ENCODE measurements at places on chromosomes 2 and 18.

DNA sequence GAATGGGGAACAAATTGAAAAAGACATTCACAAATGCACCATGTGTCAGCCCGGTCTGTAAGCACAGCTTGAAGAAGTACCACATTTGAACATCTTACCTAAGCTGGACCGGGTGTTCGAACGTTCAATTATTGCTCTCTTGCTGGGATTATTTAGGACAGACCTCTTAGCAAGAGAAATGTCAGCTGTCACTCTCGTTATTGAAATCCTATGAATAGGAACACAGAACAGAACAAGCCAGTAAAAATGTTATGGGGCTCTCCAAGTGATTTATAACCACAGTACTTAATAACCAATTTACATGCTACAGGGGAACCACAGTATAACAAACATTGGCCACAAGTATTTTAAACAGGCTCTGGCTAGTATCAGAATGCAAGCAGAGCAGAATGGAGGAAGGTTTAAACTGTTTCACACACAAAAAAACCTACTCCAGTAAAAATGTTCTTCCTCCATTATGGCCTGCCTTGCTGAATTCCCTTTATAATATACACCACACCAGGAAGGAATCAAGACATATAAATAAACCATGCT is 32.5 kb upstream of the ARL5A start:
- no peak for DNase-seq

- DNase-seq, result peak; percentile 68
These were observed 48.1 kb downstream of the TMEM185B start for GRCh38 chr2:120174963-120175581.

DNA sequence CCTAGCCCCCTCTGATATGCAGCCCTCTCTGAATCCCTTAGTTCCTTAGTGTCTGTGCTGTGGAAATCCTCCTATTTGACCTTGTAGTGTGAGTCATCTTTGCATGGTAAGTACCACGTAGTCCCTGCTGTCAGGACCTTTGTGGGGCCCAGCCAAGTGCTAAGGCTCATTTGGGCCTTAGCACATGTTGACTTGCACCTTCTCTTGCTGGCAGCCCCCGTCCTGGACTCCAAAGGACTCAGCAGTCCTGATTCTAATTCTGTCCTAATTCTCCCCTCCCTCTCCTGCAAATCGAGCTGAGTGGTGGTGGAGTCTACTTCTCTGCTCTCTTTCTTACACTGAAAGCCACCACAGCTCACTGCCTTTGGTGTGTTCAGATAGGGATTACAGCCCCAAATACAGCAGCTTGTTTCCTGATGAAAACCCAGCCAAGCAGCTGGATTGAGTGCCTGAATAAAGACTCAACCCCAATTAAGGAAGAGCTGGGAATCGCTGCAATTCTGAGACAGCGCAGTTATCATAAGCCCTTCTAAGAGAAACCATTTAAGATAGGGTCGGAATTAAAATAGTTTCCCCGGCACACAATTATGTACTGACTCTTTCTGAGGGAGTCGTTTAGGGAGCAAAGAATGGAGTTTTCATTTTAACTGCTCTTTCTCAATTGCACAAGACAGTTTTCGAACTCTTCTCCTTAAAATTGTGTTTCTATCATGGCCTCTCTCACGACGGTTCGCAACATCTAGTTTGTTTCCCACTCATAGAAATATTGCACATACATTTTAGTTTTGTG is 215.6 kb upstream of the TNP1 start:
- DNase-seq, result no peak

DNA sequence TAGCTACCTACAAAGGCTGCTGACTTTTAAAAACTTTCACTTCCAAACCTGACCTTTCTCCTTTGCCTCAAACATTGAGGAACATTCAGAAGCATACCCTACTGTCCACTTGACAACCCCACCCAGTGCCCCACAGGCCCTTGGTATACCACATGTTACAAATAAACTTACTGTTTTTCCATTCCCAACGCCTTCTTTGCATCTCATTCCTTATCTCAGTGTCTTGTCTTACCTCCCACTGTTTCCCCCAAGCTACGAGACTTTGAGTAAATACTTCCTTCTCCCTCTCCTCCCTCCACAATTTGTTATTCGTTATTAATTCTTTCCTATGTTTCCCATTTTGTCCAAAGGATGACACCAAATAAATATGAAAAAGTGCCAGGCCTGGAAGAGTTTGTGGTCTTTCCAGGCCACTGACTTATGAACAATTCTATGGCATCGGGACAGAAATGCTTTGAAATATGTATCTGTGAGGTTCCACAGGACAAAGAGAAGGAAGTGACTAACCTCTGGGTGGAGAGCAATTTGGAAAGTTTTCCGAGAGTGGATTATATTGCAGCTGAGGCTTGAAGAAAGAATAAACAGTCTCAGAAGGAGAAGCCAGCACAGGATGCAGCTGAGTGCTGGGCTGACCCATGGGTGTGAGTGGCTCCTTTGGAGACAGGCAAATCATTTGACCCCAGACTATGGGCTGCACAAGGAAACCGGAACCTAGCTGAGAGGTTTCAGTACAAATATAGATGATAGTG is 409.0 kb downstream of the LPIN1 start:
- DNase-seq, result peak; percentile 76

DNA sequence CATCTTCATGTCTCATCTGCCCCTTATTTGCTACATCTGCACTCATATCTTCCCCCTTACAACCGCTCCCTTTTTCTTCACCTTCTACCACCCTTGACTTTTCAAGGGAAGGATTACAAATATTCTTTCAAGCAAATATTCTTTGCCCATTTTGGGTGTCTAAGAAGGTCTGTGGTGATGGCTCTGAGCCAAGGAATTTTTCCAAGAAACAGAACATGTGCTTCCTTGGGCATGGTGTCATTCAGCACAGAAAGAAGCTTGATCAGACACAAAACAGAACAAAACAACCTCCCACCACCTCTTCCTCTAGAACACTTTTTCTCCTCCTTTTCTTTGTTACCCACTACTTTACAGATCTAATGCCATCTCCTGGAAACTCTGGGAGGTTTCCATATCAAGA is 313.7 kb downstream of the SATB2 start:
- DNase-seq, result no peak

DNA sequence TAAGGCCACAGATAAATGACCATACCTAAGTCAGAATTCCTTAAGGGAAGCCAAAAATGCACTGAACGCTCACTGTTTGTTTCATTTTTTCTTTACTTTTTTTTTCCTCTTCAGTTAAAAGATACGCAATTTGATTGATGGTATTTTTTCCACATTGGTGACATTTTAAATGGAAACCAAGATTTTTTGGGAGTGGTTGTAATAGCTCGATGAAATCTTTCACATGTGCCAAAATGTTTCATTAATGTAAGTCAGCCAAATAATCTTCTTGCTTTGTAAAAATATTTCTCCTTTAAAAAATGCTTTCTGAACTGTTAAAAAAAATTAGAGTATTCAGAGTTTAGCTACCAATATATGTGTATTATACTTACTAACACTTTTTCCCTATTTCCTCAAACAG is 339.8 kb downstream of the ZEB2 start:
- DNase-seq, result no peak

DNA sequence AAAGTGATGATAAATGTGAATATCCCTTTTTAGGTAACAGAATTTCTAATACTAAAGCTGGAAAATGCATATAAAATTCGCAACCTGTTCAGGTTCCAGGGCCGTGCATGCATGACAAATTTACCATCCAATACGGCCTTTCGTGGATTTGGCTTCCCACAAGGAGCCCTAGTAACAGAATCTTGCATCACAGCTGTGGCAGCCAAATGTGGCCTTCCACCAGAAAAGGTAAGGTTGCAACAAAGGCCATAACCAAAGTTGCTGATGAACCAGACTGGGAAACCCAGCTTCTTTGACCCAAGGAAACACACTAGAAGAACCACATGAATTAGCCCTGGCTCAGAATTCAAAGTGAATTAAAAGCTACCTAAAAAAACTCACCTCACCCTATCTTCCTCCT is 49.6 kb upstream of the BZW1 start:
- no peak for DNase-seq

GRCh38 chr2:234951664-234952269 is at the start of gene SH3BP4:
TSS of gene SH3BP4 (plus strand) at chr2:234952017. CDS start at chr2:235035003, 82,986 bp downstream.
- DNase-seq, result peak; percentile 80

DNA sequence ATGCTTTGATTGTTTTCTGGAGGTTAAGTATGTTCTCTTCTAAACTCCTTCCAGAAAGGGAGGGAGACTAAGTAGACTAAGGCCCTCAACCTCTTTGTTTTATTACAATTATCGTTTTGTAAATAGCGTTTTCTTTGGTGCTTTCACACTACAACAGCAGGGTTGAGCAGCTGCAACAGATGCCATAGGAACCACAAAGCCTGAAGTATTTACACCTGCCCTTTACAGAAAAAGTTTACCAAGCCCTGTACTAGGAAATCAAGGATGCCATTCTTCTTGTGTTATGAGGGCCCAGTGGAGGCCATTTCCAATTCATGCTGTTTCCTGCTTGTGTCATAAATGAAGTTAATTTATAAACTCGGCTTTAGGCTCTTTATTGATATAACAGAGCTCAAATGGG is 914.8 kb downstream of the DCDC2C start:
- no peak for DNase-seq

GRCh38 chr2:38091760-38092159 is 15.8 kb upstream of the CYP1B1 start:
- DNase-seq, result no peak

GRCh38 chr2:165745916-165746315 is 48.1 kb downstream of the GALNT3 start:
- DNase-seq, result no peak

DNA sequence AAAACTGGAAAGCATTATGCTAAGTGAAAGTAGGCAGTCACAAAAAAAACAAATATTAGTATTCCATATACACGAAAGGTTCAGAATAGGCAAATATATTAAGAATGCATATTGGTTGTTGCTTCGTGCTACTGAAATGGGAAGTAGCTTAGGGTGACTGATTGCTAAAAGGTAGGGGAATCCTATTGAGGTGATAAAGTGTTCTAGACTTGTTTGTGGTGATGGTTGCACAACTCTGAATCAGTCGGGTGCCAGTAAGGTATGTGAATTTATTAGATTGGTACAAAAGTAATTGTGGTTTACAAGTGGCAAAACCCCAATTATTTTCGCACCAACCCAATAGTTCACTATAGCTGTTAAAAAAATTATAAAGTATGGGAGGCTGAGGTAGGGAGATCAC is 20.7 kb downstream of the USP34 start:
- no peak for DNase-seq

DNA sequence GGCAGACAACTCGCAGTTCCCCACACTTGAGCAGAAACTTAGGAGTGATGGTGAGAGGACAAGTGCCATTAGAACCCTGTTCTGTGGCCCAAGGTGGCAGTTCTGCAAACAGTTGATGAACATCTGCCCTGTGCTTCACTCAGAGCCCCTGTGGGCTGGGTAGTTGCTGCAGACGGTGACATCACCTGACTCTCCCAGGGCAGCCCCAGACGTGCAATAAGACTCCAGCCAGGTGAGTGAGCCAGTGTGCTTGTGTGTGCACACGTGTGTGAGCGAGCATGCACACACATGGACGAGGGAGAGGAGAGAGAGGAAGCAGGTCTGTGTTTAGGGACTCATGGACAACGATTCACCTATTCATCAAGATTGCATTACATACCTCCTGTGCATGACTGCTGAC is 136.0 kb upstream of the GLI2 start:
- no peak for DNase-seq

GRCh38 chr2:178280244-178280852 is 86.0 kb downstream of the OSBPL6 start:
- peak; percentile 39 for DNase-seq

DNA sequence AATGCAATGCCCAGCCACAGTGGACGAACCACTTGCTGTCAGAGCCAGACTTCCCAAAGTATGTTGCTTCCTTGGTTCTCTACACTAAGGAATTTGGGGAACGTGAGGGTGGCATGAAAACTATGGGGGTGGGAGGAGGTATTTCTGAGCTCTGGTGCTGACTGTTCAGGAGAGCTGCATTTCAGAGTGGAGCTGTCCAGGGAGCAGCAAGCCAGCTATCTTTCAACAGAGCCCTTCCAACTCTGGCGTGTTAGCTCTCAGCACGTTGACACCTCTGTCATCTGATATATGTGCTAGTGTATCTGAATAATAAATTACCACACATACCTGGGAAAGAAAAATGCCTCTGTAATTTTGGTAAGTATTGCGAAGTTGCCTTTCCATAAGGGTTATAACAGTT is 66.1 kb downstream of the SAP130 start:
- DNase-seq, result peak; percentile 15

GRCh38 chr2:25314514-25315315 is 27.0 kb downstream of the DNMT3A start:
- DNase-seq, result peak; percentile 91

GRCh38 chr2:159163930-159164329 is 122.6 kb downstream of the WDSUB1 start:
- no peak for DNase-seq

DNA sequence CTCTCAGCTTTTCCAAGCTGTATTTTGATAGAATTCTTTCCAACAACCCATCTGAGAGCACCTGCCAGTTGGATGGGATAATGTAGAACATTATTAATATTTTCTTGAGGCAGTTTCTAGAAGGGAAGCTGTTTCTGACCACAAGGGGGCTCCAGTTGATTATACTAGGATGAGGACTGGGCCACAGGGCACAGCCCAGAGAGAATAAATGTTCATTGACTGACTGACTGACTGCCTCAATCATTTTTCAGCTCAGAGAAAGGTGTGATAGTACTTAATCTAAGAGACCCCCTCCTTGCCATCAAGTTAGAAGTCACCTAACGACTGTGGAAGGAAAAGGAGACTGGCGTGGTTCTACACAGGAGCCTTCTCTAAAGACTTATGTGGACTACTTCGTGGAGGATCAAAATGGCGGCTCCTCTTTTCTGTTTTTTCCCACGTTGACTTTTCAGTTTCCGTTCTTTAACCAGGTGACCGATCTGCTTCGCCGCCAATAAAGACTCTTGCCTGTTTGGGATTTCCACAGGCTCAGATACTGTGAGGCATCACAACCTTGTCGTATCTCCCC is 31.9 kb upstream of the CREG2 start:
- peak; percentile 62 for DNase-seq

DNA sequence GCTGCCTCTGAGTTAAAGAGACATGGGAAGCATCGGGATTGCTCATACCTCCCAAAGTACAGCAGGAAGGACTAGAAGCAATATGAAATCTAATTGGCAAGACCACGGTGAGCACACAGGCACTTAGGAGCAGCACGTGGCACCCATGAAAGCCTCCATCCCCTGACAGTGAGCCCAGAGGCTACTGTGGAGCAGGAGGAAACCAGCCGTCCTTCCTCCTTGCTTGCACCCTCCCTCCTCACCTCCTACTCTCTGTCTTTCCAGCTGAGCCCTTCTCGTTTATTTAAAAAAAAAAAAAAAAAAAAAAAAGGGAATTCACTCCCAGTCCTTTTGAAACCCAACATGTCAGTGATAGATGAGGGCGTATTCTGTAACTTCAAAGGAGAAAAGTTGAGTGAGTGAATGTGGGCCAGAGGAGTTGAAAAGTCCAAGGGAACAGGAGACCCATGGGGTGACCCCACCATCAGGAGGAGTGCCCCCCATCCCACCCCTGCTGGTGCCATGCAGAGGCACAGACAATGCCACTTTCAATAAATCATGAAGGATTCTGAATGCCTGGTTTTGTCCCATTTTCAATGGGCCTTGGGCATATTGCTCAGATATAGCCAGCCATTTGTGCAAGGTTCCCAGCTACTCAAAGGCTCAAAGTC is 96.6 kb upstream of the ALPP start:
- no peak for DNase-seq

- no peak for DNase-seq
These were observed 42.0 kb upstream of the STK17B start for GRCh38 chr2:196213252-196213980.

- DNase-seq, result no peak
These were observed 41.4 kb downstream of the WDR33 start for GRCh38 chr2:127769587-127769986.
